ENCODE measurements at places on chromosomes 1 and 21. TPM values are rescaled to one million over a fixed set of nuclear protein-coding genes. Genes with fewer than 3 reads are reported as not detected.

The TTC34 gene
- polyA plus RNA-seq, result 0.31 TPM

- no peak for DNase-seq
Observed at GRCh38 chr1:56267611-56268010, 311.8 kb downstream of the PLPP3 start.

The TMEM240 gene
- 4.8 TPM for polyA plus RNA-seq

The ZNF695 gene
- polyA plus RNA-seq, result 1.3 TPM

The ALX3 gene
- polyA plus RNA-seq, result not detected

DNA sequence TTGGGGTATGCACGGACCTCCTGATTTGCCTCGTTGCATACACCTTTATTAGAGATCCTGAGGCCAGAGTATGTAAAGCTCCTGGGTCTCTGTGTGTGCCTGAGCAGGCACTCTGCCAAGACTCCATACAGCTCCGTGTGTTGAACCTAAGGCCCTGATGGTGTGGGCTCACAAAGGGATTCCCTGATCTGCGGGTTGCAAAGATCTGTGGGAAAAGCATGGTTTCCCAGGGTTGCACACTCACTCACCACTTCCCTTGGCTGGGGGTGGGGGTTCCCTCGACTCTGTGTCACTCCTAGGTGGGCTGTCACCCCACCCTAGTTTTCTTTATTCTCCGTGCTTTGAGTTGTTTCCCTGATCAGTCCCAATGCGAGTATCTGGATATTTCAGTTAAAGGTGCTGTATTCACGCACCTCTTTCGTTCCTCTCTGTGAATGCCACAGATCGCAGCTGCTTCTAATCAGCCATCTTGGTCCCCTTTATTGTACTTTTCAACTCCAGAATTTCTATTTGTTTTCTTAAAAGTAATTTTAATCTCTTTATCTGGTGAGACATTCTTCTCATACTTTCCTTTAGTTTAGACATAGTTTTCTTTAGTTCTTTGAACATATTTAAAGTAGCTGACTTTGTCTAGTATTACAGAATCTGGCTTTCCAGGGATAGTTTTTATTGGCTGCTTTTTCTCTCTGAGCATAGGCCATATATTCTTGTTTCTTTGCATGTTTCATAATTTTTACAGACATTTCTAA, 39.0 kb upstream of the F3 start:
- no peak for DNase-seq

DNA sequence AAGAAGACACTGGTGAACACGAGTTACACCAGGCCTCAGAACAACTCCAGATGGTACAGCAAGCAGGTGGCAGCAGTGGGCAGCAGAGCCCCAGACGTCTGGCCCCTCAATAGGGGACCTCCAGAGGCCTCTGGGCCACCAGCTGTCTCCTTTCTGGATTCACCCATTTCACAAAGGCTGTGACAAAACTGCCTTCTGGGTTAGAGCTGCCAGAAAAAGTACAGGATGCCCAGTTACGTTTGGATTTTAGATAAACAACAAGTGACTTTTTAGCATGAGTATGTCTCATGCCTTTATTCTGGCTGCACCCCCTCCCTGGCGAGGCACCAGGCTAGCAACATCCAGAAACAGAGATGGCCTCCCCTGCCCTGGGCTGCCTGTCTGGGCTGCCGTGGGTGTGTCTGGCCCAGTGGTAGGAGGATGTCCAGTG, 30.1 kb downstream of the ITPKB start:
- DNase-seq, result no peak

DNA sequence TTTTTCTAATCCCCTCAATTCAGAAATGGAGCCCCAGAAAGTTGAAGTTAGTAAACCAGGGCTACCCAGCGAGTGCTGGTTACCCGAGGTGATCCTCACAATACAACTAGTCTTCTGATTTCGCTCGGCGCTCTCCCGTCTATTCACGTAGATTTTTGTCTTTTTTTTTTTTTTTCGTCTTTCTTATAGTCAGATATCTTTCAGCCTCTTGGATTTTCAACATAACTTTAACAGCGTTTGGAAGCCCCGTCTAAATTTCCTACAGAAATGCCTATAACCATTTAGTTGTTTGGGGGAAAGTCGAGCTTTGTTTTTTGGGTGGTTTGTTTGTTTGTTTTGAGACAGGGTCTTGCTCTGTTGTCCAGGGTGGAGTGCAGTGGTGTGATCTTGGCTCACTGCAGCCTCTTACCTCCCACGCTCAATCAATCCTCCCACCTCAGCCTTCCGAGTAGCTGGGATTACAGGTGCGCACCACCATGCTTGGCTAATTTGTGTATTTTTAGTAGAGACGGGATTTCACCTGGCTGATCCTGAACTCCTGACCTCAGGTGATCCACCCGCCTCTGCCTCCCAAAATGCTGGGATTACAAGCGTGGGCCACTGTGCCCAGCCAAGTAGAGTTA, 818 bp upstream of the TMEM50B start:
- no peak for DNase-seq

- DNase-seq, result no peak
Observed at GRCh38 chr1:116855773-116856201, 53.9 kb upstream of the PTGFRN start.

DNA sequence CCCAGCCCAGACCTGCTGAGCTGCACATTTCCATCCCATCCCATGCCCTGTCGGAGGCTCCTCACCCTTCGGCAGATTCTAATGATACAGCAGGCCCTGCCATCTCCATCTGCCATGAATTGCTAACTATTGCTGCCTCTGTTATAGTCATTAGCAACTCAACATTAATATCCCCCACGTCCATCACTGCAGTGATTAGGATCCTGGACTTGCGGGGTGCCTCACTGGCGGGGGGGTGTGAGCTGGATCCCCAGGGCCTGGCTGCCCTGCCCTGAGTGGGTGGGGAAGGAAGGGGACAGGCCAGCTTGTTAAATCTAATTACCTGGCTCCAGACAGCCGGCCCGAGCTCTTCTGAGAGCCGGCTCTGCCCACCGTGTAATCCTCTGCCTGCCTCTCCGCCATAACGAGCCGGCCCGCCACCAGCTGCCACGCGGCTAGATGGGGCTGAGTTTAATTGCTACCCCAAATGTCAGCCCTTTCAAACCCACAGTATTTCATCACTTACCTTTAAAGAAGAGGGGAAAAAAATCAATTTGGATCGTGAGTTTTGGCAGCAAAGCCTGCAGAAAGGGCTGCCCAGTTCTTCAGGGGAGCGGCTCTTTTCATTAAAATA, 227.3 kb upstream of the CSF3R start:
- DNase-seq, result peak; percentile 35
